ENCODE measurements at places on chromosomes 6 and 20.

- DNase-seq: no peak
Observed at GRCh38 chr20:50460115-50460607, 50.0 kb upstream of the PTPN1 start.

- DNase-seq: no peak
Observed at GRCh38 chr20:57259938-57260921, 6.2 kb downstream of the BMP7 start.

GRCh38 chr6:148761527-148762011 is 14.7 kb downstream of the UST start:
- DNase-seq: no peak

- no peak for DNase-seq
Observed at GRCh38 chr6:147930745-147931144, 411.9 kb upstream of the SASH1 start.

DNA sequence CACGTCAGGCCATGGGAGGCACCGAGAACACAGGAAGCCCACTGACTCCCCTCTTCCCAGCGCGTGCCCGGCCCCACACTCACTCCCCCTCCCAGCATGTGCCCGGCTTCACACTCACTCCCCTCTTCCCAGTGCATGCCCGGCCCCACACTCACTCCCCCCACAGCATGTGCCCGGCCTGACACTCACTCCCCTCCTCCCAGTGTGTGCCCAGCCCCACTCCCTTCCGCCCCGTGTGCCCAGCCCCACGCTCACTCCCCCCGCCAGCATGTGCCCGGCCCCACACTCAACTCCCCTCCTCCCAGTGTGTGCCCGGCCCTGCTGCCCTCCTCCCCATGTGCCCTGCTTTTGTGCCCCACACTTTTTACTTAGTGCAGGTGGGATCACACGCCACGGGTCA is 9.7 kb downstream of the RTEL1 start:
- DNase-seq: no peak

DNA sequence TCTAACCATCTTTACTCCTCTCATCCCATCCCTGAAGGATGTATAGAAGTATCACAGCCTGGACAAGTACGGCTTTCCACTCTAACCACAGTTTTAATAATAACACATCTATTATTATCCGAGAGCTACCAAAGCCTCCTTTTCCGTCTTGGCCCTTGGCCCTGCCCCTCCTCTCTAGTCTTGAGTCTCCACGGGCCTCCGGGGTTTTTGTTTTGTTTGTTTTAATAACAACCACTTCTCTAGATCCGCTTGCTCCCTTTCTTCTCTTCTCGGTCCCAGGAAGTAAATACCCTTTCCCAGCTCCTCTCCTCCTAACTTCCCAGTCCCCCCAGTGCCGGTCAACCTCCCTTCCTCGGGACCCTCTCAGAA is 661 bp downstream of the LCA5 start:
- DNase-seq: peak; percentile 8

DNA sequence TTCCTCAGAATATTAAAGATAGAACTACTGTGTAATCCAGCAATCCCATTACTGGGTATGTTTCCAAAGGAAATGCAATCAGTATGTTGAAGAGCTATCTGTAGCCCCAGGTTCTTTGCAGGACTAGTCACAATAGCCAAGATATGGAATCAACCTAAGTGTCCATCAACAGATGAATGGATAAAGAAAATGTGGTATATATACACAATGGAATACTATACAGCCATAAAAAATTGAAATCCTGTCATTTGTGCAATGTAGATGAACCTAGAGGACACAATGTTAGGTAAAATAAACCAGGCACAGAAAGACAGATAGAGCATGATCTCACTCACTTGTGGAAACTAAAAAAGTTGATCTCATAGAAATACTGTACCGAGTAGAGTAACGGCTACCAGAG is 306.0 kb upstream of the MARCKS start:
- DNase-seq: no peak

DNA sequence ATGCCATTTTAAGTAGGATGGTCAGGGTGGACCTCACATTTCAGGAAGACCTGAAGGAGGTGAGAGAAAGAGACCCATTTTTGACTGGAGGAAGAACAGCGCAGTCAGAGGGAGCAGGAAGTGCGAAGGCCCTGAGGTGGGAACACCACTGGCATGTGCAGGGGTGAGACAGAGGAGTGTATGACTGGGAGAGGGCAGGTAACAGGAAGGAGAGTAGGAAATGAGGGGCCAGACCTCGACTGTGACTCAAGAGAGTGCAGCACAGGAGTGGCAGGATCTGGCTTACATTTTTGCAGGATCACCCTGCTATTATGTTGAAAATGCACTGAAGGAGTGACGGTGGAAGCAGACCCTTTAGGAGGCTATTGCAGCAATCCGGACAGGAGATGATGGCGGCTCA is 117.7 kb upstream of the CDYL start:
- no peak for DNase-seq

DNA sequence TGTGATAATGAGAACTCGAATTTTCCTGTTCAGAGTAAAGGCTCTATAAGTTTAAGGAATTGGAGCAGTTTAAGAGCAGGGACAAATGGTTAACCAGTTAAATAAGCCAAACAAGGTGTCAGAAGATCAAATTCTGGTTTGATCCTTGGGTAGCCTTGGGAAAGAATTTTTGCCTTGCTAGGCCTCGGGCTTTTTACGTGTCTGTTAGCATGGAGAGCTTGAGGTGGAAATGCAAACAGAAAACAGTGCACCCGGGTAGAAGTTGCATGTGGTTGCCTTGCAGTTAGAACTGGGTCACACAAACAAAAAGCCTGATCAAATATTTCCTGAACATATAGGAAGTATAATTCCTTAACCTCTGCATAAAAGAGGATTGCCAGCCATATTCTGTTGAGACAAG is 58.3 kb downstream of the RIN2 start:
- DNase-seq: no peak

Data from WERI-Rb-1 (cell line).